Neural crest cell (in vitro differentiated cells): ENCODE measurements at places on chromosomes 7 and 10.

- H3K36me3 ChIP-seq = no peaks in the 10 kb centered on the region
- H3K27me3 ChIP-seq = no peaks in the 10 kb centered on the region
- no peak overlapping the region for H3K4me3 ChIP-seq
- H3K27ac ChIP-seq = no peak overlapping the region
- peaks cover 8% of the 10 kb centered on the region for H3K4me1 ChIP-seq
Measured at GRCh38 chr10:88544140-88544870, 38.8 kb downstream of the RNLS start.

- H3K27ac ChIP-seq = no peak overlapping the region
- H3K27me3 ChIP-seq = no peaks in the 10 kb centered on the region
- no peak overlapping the region for H3K4me3 ChIP-seq
- H3K36me3 ChIP-seq = no peaks in the 10 kb centered on the region
Measured at GRCh38 chr7:114976666-114977065, 54.8 kb downstream of the MDFIC start.

DNA sequence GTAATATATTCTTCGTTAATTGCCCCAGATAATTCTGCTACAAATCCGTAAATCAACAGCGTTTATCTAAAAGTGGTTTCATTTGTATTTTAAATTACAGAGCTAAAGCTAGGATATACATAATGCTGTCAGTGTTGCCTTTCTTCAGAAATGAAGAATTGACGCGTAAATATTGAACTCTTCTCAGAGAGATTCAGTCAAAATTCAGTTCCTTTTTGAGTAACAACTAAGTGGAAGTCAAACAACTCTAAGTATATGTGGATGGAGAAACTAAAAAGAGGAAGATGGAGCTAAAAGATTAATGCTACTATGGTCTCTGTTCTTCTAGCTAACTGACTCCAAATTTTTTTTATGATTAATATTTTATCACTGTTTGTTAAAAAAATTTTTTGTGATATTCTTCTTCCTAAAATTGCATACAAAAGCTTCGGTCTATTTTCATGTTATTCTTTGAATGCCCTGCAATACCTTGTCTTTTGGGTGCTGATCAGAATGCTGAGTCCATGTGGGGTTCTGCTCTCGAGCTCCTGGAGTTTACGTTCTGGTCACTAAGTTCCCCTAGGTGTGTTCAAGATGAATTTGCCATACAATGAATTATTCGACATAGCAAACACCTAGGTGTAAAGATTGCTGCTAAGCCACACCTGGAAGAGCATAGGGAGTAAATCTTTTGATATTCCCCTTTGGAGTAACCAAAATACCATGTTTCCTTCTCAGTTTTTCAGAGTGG, 20.7 kb downstream of the MDFIC start:
- H3K4me3 ChIP-seq = no peak overlapping the region
- H3K27ac ChIP-seq = no peak overlapping the region
- H3K4me1 ChIP-seq = peaks cover 12% of the 10 kb centered on the region

GRCh38 chr7:81655271-81655670, 114.6 kb downstream of the HGF start:
- no peak overlapping the region for H3K4me3 ChIP-seq
- H3K36me3 ChIP-seq = peaks cover 6% of the 10 kb centered on the region
- H3K27me3 ChIP-seq = no peaks in the 10 kb centered on the region
- DNase-seq = no peak
- H3K4me1 ChIP-seq = no peaks in the 10 kb centered on the region

DNA sequence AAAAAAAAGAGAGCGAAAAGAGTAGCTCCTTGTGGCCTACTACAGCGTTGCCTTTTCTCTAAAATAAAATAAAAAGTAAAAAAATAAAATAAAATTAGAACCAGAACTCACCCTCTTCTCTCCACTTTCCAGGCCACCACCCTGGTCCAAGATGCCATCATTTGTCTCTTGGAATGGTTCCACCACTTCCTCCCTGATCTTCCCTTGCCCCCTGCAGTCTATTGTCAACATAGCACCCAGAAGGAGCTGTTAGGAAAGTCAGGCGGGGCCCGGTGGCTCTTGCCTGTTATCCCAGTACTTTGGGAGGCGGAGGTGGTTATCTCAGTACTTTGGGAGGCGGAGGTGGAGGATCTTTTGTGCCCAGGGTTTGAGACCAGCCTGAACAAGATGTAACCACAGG, 7.6 kb upstream of the GRID2IP start:
- H3K27ac ChIP-seq = no peak overlapping the region
- no peak for DNase-seq
- no peak overlapping the region for H3K4me3 ChIP-seq
- H3K4me1 ChIP-seq = no peaks in the 10 kb centered on the region
- peaks cover 3% of the 10 kb centered on the region for H3K27me3 ChIP-seq
- H3K36me3 ChIP-seq = no peaks in the 10 kb centered on the region

- H3K4me3 ChIP-seq = peak overlapping the region; percentile 27
- peaks cover 46% of the 10 kb centered on the region for H3K4me1 ChIP-seq
- no peaks in the 10 kb centered on the region for H3K27me3 ChIP-seq
- no peak overlapping the region for H3K27ac ChIP-seq
- H3K36me3 ChIP-seq = no peaks in the 10 kb centered on the region
- no peak for DNase-seq
Measured at GRCh38 chr10:78405231-78405630, 371.6 kb downstream of the RPS24 start.

GRCh38 chr7:116560021-116560970, 35.5 kb downstream of the CAV1 start:
- no peaks in the 10 kb centered on the region for H3K36me3 ChIP-seq
- DNase-seq = no peak
- no peak overlapping the region for H3K4me3 ChIP-seq
- peaks cover 11% of the 10 kb centered on the region for H3K4me1 ChIP-seq

GRCh38 chr10:17058093-17058492, 71.5 kb downstream of the CUBN start:
- no peaks in the 10 kb centered on the region for H3K27me3 ChIP-seq
- H3K4me3 ChIP-seq = no peak overlapping the region

DNA sequence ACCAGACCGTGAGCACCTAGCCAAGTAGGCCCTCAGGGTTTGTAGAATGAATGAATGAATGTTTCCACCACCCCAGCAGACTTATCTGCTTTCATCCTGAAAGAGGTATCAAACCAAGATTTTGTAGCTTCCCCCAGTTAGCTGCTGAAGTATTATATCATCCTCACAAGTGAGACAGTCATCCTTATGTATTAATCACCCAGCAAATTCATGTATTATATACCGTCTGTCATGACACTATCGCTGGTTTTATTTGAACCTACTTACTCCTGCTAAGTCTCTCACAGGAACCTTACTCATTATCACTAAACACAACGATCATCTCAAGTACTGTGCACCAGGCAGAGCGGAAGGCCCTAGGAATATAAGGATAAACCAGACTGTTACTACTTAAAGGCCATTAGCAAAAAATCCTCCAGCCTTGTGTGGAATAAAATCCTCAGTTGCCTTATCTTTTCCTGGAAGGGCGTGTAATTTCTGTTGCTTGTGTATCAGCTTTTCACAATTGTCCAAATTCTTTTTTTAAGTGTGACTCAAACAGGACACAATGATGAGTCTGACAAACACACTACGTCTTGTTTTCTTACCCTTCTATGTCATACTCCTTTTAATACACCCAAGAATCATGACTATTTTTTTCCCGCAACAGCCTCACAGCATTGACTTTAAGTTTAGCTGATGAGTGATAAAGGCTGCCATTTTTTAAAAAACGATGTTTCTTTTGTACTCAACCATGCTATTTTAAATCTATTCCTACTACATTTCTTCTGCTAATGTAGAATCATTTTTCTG, 176.1 kb upstream of the KLF14 start:
- no peak for DNase-seq
- H3K4me3 ChIP-seq = no peak overlapping the region
- peaks cover 39% of the 10 kb centered on the region for H3K4me1 ChIP-seq
- peaks cover 14% of the 10 kb centered on the region for H3K27me3 ChIP-seq

DNA sequence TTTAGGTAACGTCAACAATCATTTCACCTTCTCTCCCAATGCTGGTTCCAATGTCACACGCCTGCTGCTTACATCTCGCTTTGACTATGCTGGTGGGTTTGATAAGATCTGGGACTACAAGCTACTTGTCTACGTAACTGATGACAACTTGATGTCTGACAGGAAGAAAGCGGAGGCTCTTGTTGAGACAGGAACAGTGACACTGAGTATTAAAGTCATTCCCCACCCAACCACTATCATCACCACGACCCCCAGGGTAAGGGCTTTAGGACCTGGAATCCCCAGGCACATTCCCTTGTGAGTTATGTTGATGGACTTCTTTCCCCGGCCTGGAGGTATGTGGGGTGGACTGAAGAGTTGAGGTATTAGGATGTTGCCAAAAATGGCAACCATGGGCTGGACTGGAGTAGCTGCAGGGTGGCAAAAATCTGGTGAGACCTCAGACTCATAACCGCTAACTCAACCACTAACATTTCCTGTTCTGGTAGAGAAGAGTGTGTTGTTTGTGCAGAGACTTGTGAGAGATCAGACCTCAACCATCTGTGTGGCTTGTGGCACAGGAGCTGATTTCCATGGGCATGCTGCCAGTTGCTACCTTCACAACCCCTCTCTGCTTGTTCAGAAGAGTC, 59.2 kb downstream of the CDHR3 start:
- no peaks in the 10 kb centered on the region for H3K27me3 ChIP-seq
- no peak overlapping the region for H3K4me3 ChIP-seq
- H3K36me3 ChIP-seq = no peaks in the 10 kb centered on the region

GRCh38 chr7:152074673-152075072, 49.2 kb downstream of the GALNT11 start:
- H3K27ac ChIP-seq = no peak overlapping the region
- no peaks in the 10 kb centered on the region for H3K27me3 ChIP-seq
- no peak for DNase-seq
- no peak overlapping the region for H3K4me3 ChIP-seq
- H3K4me1 ChIP-seq = peaks cover 37% of the 10 kb centered on the region
- peaks cover 10% of the 10 kb centered on the region for H3K36me3 ChIP-seq

- H3K27ac ChIP-seq = no peak overlapping the region
- no peak for DNase-seq
- no peaks in the 10 kb centered on the region for H3K36me3 ChIP-seq
- no peak overlapping the region for H3K4me3 ChIP-seq
Measured at GRCh38 chr7:84200859-84201258, 6.3 kb upstream of the SEMA3A start.

DNA sequence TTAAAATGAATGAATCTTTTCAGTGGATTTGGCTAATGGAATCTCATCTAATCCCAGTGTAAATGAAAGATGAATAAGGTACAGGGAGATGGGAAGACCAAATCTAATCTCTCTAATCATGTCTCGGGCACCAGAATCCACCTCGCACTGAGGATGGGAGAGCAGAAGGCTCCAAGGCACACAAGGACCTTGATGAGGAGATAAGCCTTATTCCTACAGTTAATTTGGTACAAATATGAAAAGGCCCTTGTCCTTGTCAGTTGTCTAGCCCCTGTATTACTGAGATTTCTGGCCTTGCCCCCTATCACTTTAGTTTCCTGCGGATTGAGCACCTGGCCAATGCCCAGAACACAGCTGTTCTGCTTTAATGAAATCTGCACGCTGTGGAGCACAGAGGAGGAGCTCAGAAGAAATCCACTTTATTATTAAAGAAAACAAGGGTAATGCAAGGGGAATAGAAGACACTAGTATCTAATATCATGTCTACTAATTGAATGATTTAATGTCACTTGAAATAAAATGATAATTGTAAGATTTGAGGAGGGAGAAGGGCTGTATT, 321.4 kb upstream of the HGF start:
- no peak overlapping the region for H3K27ac ChIP-seq
- H3K4me1 ChIP-seq = peaks cover 4% of the 10 kb centered on the region
- DNase-seq = no peak
- H3K36me3 ChIP-seq = no peaks in the 10 kb centered on the region
- H3K27me3 ChIP-seq = no peaks in the 10 kb centered on the region

DNA sequence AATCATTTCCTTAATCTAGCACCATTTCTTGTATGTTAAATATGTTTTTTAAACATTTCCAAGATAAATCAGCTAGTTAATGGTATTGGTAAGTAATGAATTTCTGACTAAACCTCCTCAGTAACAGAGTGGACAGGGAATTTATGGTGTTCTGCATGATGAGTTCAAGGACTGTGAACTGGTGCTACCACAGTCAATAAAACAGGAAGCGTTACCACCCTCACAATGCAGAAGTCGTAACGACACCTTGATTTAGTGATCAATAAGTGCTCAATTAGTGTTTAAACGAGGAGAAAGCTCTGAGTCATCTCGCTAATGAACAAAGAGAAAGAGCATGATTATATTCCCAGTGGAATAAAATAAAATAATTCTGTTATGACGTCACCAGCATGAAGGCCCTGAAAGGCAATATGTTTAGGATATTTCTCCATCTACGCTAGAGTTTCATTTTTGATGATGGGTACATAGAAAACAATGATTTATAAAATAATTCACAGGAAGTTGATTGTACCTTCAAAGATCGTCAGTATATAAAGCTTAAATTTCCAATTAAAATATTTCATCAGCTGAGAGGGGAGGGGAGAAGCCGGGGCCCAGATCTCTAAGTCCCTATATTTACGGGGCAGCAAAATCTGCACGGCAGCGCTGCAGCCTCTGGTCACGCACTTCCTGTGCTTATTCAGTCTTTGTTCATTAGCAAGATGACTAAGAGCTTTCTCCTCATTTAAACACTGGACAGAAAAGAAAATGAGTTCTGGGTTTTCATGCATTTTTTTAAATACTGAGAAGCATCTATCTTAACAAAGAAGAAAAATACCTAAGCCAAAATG, 400.5 kb downstream of the PTPRN2 start:
- peaks cover 6% of the 10 kb centered on the region for H3K36me3 ChIP-seq
- peak overlapping the region; percentile 14 for H3K4me3 ChIP-seq
- no peaks in the 10 kb centered on the region for H3K27me3 ChIP-seq
- DNase-seq = no peak
- peak overlapping the region; percentile 90 for H3K27ac ChIP-seq

- DNase-seq = no peak
- peaks cover 5% of the 10 kb centered on the region for H3K36me3 ChIP-seq
- H3K27me3 ChIP-seq = no peaks in the 10 kb centered on the region
- H3K4me3 ChIP-seq = no peak overlapping the region
- H3K4me1 ChIP-seq = no peaks in the 10 kb centered on the region
- H3K27ac ChIP-seq = no peak overlapping the region
Measured at GRCh38 chr10:20369863-20370736, 527.0 kb downstream of the NEBL start.

DNA sequence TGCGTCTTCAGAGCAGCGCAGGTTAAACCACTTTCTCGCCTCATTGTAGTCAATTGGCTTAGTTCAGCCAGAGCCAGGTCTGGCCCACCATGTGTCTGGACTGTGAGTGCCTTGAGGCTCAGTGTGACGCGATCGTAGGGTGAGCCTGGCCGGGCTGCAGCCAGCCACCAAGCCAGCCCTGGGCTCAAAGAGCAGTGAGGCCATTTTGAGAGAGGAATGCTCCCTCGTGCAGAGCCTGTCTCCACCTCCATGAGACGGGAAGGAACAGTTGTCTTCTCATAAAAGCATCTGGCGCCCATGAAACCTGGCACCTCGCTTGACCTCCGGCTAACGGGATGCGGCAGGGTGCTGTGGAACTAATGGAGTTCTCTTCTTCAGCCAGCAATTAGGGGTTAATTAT, 34.5 kb downstream of the LHPP start:
- peaks cover 19% of the 10 kb centered on the region for H3K4me1 ChIP-seq
- no peak overlapping the region for H3K4me3 ChIP-seq
- H3K27ac ChIP-seq = no peak overlapping the region
- H3K36me3 ChIP-seq = peaks cover 8% of the 10 kb centered on the region
- no peak for DNase-seq
- no peaks in the 10 kb centered on the region for H3K27me3 ChIP-seq

GRCh38 chr7:45408409-45408737, 165.8 kb upstream of the ADCY1 start:
- no peaks in the 10 kb centered on the region for H3K4me1 ChIP-seq
- H3K36me3 ChIP-seq = no peaks in the 10 kb centered on the region
- no peak overlapping the region for H3K4me3 ChIP-seq
- H3K27me3 ChIP-seq = peaks cover 16% of the 10 kb centered on the region
- H3K27ac ChIP-seq = no peak overlapping the region

GRCh38 chr7:90401989-90402388, 1.3 kb upstream of the CLDN12 start:
- DNase-seq = no peak
- H3K4me3 ChIP-seq = peak overlapping the region; percentile 40
- no peak overlapping the region for H3K27ac ChIP-seq
- H3K27me3 ChIP-seq = peaks cover 27% of the 10 kb centered on the region
- H3K36me3 ChIP-seq = peaks cover 3% of the 10 kb centered on the region
